ENCODE measurements at places on chromosomes 12 and 14.

DNA sequence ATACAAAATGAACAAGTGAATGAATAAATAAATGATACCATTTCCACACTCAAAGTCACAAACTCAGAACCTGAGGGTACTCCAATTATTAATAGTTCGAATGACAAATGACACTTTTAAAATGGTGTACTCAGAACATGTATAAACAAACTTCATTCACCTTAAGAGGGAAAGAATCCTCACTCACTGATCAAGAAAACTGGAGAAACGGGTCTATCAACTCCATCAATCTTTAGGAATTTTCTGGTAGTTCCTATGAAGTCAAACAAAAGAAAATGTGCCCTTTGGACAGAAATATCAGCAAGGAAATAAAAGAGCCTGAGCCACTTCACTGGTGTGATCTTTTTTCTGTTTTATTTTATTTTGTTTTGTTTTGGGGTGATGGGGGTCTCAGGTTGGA lies 5.2 kb upstream of the NRDE2 start:
- no peak for DNase-seq

DNA sequence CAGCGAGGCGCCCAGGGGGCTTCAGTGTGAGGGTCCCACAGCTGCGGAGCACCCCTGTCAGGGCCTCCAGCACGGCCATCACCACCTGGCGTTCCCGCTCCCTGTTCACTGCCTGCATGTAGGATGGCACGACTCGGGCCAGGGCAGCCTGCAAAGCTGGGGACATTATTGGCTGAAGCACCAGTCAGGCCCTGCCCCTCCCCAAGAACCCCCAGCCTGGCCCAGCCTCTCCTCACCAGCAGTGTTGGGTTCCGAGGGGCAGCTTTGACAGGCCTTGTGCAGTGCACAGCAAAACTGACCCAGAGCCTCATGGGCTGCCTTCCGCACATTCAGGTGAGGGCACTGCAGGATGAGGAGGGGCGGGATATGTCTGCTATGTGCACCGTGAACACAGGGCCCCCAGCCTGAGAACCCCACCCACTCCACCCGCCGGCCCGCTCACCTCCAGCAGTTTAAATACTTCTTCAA lies 5.6 kb downstream of the IPO4 start:
- no peak for DNase-seq

- DNase-seq, result no peak
Observed at GRCh38 chr12:32053881-32054624, 52.6 kb upstream of the BICD1 start.

- no peak for DNase-seq
Observed at GRCh38 chr12:22412581-22412980, 78.1 kb upstream of the ST8SIA1 start.

GRCh38 chr14:68607081-68607866 lies 185.6 kb downstream of the ZFP36L1 start:
- DNase-seq, result no peak

DNA sequence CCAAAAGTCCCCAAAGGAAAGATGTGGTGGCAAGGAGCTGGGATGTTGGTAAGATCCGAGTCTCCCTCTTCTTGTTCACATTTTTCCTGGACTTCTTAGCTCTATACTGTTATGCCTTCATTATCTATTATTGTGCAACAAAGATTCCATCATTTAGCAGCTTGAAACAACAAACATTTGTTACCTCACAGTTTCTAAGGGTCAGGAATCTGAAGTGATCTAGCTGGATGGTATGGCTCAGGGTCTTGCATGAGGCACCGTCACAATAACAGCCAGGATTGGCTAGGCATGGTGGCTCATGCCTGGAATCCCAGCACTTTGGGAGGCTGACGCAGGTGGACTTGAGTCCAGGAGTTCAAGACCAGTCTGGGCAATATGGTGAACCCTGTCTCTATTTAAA lies 51.1 kb upstream of the KRAS start:
- DNase-seq, result no peak

- DNase-seq, result no peak
Observed at GRCh38 chr12:10838461-10838860, 10.8 kb downstream of the PRR4 start.

GRCh38 chr12:5921966-5922899 lies 22.8 kb downstream of the ANO2 start:
- no peak for DNase-seq

DNA sequence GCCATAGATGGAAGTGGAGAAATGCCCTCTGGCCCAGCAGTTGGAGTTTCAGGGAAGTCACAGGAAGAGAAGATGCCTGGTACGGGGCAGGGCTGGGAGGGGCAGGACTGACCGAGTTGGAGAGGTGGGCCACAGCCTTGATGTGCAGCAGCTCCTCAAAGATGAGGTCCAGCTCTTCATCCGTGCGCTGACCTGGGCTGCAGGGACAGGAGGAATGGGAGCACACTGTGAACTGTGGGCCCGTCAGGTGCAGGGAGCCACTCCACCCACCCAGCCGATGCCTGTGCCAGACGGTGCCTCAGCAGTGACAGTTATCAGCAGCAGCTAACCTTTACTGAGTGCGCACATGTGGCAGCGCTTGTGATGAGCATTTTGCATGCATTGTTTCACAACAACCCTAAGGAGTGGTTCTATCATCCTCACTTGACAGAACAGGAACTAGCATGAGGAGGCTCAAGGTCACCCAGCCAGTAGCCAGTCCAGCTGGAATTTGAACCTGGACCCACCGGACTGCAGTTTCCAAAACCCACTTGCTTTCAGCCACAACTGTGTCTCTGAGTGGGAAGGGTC lies 8.4 kb downstream of the RAPGEF3 start:
- no peak for DNase-seq

DNA sequence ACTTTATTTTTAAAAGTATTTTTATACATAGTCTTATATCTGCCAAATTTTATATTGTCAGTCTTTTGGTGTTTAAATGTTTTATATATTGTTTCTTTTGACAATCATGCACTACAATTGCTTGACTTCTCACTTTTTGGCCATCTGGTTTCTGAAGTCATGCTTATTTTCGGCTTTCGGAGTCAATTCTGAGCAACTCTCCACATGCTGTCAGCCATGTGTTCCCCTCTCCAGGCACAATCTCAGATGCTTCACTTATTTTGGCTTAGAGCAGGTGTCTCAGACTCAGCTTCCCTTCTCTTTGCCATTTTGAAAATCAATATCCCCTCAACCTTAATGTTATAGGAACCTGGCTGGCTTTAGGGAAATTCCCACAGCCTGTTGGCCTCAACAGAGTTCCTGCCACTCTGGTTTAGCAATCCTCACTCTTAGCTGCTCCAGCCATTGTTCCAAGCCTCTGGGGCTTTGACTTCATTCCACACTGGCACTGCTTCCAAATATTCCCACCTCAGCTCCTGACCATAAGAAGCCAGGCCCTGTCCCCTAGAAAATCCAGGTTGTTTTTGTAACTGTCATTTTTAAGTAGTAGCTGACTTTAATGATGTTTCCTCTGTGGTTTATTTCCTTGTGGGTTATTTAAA lies 125.5 kb upstream of the FAR2 start:
- DNase-seq, result no peak

DNA sequence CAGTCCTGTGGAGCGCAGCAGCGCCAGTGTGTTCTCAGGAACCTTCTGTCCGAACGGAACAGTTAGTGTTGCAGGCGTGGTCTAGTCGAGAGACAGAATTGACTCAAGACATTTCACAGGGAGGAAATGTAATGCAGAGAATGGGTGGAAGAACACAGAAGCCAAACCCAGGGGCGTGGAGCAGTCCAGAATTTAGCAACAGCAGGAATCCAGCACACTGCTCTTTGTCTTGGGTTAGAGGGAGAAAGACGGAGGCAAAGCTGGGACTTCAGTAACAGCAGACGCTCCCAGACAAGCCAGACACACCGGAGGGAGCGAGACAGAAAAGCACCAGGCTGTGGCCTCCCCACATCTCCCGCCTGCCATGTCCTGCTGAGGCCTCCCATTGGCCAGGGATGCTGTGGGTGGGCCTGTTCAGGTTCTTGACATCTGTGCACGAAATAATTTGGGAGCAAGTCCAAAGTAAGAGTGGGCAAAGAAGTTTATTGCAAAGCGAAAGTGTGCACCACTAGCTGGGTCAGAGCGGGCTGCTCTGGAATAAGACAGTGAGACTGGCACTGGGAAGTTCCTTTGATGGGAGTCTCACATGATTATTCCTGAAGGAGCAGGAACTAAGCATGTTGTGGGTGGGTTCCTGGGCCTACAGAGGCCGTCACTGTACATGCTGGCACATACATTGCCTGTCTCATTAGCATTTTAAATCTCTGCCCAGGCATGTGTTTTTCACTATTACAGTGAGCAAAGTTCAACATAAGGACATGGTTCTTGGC lies 339.3 kb upstream of the SFSWAP start:
- no peak for DNase-seq

- DNase-seq, result peak; percentile 91
Observed at GRCh38 chr12:64452559-64453329, 824 bp downstream of the TBK1 start.

- no peak for DNase-seq
Observed at GRCh38 chr12:109740694-109741245, 27.1 kb downstream of the FAM222A start.

GRCh38 chr12:12387501-12387900 lies 30.6 kb downstream of the BORCS5 start:
- DNase-seq, result no peak

GRCh38 chr12:105459760-105460330 lies 129.4 kb downstream of the C12orf75 start:
- DNase-seq, result no peak

GRCh38 chr12:29212682-29213403 lies 63.8 kb downstream of the FAR2 start:
- DNase-seq, result no peak

DNA sequence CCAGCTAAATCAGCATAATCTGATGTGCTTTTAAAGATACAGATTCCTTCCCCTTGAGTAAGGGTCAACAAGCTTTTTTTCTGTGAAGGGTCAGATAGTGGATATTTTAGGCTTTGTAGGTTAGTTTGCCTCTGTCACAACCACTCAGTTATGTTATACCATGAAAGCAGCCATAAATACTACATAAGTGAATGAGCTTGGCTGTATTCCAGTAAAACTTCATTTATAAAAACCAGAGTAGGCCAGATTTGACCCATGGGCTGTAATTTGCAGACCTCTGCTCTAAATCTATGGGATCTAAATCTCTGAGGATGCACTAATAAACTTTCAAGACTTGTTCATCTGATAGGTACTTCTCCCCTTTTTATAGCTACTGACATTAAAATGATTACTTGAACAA lies 47.7 kb downstream of the LEMD3 start:
- no peak for DNase-seq

DNA sequence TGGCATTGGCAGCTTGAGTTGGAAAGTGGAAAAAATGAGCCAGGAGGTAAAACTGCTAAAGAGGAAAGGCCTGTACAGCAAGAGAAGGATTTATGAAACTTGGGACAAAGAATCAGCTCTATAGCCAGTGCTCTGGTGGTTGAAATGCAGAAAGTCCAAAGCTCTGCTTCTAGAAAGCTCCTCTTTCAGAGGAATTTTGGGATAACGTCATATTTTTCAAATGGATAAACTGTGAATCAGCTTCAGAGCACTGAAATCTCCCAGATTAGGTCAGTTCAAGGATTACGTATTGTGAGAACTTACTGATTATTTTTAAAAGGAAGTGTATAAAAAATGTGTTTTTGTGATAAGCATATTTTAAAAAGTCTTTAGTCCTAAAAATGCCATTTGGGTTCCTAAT lies 203.1 kb upstream of the CNOT2 start:
- DNase-seq, result no peak

DNA sequence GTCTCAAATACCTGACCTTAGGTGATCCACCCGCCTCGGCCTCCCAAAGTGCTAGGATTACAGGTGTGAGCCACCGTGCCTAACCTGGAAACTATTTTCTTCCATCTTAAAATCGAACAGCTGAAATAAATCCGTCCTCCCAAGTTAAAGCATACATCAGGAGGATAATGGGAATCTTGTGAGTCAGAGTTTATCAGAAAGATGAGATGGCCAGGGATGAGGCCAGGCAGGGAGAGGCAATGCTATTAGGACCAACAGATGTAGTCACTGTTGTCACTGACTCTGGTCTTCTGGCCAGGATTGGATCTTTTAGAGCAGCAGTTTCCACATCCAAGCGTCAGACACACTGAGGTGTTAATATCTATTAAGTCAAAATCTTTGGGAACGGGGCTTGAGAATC lies 61.7 kb upstream of the USP44 start:
- DNase-seq, result no peak

DNA sequence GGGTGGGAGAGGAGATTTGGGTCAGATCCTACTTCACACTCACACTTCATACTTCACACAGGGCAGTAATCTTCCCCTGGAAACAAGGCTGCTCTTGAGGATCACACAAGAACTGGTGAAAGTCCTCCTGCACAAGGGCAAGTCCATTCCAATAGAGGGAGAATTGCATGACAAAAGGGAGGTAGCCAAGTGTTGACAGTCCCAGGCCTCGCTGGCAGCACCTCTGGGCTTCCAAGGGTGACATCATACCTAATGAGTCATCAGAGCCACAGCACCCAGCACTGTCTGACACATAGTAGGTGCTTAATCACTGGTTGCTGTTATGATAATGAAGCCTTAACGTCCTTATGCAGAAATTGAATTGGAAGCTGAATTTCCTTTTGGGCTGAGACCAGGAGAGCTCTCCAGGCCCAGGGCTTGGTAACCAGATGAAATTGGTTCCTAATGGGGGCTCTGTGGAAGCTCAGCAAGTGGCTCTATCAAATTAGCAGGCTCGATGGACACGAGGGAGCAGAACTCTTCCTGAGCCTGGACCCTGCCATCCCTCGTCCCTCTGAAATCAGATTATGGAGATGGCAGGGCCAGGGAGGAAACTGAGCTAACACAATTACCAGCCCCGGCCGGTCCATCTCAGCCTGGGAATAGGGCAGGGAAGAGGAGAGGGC lies 58.8 kb upstream of the ACTN1 start:
- DNase-seq, result no peak

- no peak for DNase-seq
Observed at GRCh38 chr12:117699118-117699517, 269.7 kb downstream of the KSR2 start.

- DNase-seq, result peak; percentile 96
Observed at GRCh38 chr12:40105515-40106201, at the start of gene SLC2A13. SLC2A13 (minus strand) TSS chr12:40106081; CDS start chr12:40105808, 273 bp downstream.

- no peak for DNase-seq
Observed at GRCh38 chr12:25182765-25183164, 12.2 kb downstream of the DNAI7 start.

GRCh38 chr14:80587096-80587724 lies 354.3 kb downstream of the CEP128 start:
- DNase-seq, result no peak

DNA sequence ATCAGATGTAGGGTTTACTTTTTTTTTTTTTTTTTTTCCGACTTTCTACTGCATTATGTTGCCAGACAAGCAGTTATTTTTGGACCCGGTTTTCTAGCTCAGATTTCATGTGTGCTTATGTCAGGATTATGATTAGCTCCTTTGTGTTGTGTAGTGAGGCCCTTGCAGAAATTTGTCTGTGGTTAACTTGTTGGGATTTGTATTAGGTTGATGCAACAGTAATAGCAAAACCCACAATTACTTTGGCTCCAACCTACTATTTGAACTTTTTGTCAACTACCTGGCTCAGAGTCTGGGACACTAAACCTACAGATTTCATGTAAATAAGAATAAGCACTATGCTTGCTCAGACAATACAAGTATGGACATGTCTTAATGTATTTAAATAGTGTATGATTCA lies 44.1 kb upstream of the KCNJ8 start:
- no peak for DNase-seq

Measured in GOT3 (cell line).